ENCODE measurements at places on chromosomes 5 and 9. TPM values are rescaled to one million over a fixed set of nuclear protein-coding genes. Genes with fewer than 3 reads are reported as not detected.

Gene SPATA31D4
- total RNA-seq, result not detected

Gene PCDHA9
- 0.26 TPM for total RNA-seq

DNA sequence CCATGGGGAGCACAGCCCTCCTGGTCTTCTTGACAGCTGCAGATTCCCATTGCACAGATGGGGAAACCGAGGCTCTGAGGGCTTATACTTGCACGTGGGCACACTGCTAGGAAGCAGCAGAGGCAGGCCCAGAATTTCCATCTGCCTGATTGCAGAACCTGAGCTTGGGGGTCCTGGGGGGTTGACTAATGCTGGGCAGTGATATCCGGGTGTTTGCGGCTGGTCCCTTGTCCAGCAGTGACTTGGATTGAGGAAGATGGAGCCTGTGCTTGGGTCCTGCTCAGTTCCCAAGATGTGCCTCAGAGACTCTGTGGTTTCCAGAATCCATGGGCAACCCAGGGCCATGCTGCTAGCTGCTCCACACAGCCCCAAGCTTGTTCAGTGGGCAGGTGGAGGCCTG lies 91.2 kb downstream of the PHF2 start:
- no peak overlapping the region for H3K27ac ChIP-seq
- no peaks in the 10 kb centered on the region for H3K36me3 ChIP-seq
- H3K4me3 ChIP-seq, result no peak overlapping the region
- no peaks in the 10 kb centered on the region for H3K27me3 ChIP-seq
- DNase-seq, result no peak
- H3K4me1 ChIP-seq, result no peaks in the 10 kb centered on the region

GRCh38 chr9:137070201-137070905 lies at the start of gene SAPCD2:
Gene SAPCD2, minus strand, starts transcription at chr9:137070557. Its CDS starts 97 bp downstream, at chr9:137070460.
- H3K27me3 ChIP-seq, result no peaks in the 10 kb centered on the region
- H3K4me1 ChIP-seq, result peaks cover 10% of the 10 kb centered on the region
- H3K36me3 ChIP-seq, result no peaks in the 10 kb centered on the region

- H3K4me1 ChIP-seq, result peaks cover 20% of the 10 kb centered on the region
- H3K36me3 ChIP-seq, result peaks cover 6% of the 10 kb centered on the region
- DNase-seq, result peak; percentile 48
These were observed 19.1 kb downstream of the PTGS1 start for GRCh38 chr9:122389799-122390481.

GRCh38 chr5:124963236-124963919 lies 216.9 kb upstream of the ZNF608 start:
- H3K36me3 ChIP-seq, result no peaks in the 10 kb centered on the region
- DNase-seq, result peak; percentile 57
- H3K4me1 ChIP-seq, result no peaks in the 10 kb centered on the region
- no peaks in the 10 kb centered on the region for H3K27me3 ChIP-seq

- DNase-seq, result no peak
- H3K4me1 ChIP-seq, result no peaks in the 10 kb centered on the region
- H3K27ac ChIP-seq, result no peak overlapping the region
- no peaks in the 10 kb centered on the region for H3K36me3 ChIP-seq
- no peaks in the 10 kb centered on the region for H3K27me3 ChIP-seq
These were observed 50.4 kb upstream of the NOTCH1 start for GRCh38 chr9:136596217-136596616.

Data from fibroblast of lung (primary cell).